Activated CD8-positive, alpha-beta memory T cell treated with anti-CD3 and anti-CD28 coated beads for 4 hours (primary cell): ENCODE measurements at places on chromosomes 2 and 18.

DNA sequence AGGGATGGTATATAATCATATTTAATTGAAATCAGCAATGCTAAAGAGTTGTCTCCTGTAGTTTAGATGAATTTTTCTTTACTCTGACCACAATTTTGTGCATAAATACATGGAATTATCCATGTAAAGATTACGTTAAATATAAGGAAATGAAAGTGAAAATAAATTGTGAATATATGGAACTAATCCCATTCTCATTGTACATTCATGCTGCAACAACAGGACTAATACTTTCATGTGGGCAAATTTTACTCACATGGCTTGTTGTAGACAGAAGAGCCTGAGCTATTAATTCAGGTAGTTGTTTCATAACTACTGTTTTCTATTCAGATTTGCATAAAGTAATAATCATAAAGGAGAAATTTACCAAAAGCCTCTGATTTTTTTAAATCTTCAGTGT is 357.8 kb downstream of the ARHGAP15 start:
- DNase-seq, result no peak

- no peak for DNase-seq
Measured at GRCh38 chr2:9697909-9698308, 67.1 kb upstream of the YWHAQ start.

- DNase-seq, result no peak
Measured at GRCh38 chr2:43788646-43789045, 14.8 kb downstream of the DYNC2LI1 start.

DNA sequence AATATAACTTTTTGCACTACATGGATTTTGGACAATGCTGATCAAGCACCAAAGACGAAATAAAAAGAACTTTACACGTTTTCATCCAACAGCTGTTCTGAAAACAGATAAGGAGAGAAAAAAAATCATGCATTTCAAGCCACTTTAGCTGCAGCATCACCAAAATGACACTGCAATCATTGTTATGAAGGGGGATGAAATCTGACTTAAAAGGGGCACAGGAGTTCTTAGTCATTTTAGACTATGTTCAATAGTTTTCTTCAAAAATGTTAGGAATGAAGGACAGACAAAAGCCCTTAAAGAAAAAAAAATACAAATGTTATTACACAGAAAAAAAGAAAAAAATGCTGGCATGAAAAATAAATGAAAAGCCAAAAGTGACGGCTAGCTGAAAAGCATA is 71.2 kb downstream of the CUL3 start:
- DNase-seq, result no peak

GRCh38 chr18:34729264-34729663 is 19.2 kb downstream of the DTNA start:
- DNase-seq, result no peak

- DNase-seq, result no peak
Measured at GRCh38 chr2:29155578-29155977, 40.4 kb downstream of the CLIP4 start.

DNA sequence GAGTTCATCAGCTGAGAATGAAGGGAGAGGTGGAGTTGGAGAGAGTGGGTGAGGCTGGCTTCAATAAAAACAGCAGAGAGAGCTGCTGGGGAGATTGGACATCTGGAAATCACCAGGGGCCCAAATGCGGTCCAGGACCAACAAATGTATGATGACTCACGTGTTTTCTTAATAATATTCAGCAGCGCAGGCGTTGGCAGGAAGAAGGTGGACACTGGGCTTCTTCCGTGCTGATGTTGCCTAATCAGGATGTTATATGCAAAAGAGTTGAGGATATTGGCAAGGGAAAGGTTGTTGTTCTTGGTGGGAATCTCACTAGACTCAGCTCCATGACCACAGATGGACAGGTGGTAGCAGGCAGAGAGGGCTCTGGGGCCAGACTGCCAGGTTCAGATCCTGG is 12.8 kb upstream of the PLA2R1 start:
- no peak for DNase-seq
